ENCODE measurements at places on chromosomes 5 and 9. TPM values are rescaled to one million over a fixed set of nuclear protein-coding genes. Genes with fewer than 3 reads are reported as not detected.

DNA sequence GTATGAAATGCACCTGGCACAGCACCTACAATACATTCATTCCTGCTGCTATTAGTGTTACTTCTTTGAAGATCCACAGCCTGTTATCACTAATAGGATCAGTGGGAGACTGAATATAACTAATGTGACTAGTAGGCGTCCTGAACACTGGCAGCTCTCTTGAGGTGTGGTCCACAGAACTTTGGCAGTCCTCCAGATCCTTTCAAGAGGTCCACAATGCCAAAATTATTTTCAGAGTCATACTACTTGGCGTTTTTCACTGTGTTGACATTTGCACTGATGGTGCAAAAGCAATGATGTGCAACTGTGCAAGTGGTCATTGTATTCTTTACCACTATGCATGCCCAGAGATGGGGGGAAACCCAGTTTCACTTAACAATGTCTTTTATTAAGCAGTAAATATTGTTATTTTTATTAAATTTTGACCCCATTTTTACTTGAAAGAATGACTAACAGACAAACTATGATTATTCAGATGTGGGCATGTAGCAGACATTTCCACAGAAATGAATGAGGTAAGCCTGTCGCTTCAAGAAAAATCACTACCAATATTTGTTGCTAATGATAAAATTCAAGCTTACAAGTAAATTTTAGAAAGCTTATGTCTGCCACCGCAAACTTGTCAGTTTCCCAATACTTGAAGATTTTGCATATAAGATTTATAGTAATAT, 48.9 kb downstream of the ADRB2 start:
- no peak overlapping the region for H3K4me3 ChIP-seq
- no peak for DNase-seq
- peaks cover 12% of the 10 kb centered on the region for H3K27me3 ChIP-seq
- H3K4me1 ChIP-seq: no peaks in the 10 kb centered on the region
- no peaks in the 10 kb centered on the region for H3K36me3 ChIP-seq

DNA sequence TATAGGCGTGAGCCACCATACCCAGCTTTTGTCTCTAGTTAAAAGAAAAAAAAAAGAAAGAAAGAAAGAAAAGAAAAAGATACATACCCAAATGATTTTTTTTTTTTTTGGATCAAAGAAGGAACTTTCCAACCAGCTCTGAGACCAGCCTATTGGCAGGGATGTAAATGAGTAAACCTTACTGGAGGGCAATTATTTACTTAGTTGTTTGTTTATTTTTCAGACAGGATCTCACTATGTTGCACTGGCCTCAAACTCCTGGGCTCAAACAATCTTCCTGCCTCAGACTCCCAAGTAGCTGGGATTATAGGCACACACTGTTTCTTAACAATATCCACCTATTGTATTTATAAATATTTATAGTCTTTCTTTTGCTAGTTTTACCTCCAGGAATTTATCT, 10.9 kb upstream of the SPOUT1 start:
- peaks cover 1% of the 10 kb centered on the region for H3K36me3 ChIP-seq
- H3K4me1 ChIP-seq: peaks cover 3% of the 10 kb centered on the region
- no peaks in the 10 kb centered on the region for H3K27me3 ChIP-seq
- no peak overlapping the region for H3K4me3 ChIP-seq

The PCDHGA3 gene
- total RNA-seq: not detected

DNA sequence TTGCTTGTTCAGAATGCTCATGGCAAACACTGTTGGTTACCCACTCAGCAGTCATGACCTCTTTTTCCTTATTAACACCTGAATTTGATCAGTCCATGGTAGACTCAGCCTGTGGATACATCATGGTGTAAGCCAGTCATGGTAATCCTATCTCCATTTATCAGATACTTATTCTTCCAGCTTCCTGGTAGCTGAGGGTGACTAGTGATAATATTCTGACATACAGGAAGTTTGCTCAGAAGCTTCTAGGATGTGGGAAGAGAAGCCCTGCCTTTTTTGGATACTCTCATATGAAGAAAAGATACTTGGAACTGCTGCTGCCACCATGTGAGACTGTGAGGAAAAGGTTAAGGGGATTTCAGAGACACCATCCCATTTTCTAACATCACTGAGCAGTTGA, 7.3 kb downstream of the GDA start:
- no peak overlapping the region for H3K4me3 ChIP-seq
- no peak for DNase-seq
- H3K4me1 ChIP-seq: no peaks in the 10 kb centered on the region
- no peak overlapping the region for H3K27ac ChIP-seq
- H3K36me3 ChIP-seq: no peaks in the 10 kb centered on the region

The ABCA2 gene
- total RNA-seq: 62.0 TPM

All from activated CD8-positive, alpha-beta T cell treated with anti-CD3 and anti-CD28 coated beads, Interleukin-2, amount 10 ng/mL, durations not matched to agents 7 days and 5 days (primary cell).